ENCODE measurements at places on chromosomes 6 and 20.

GRCh38 chr6:41074692-41075436 lies 2.1 kb downstream of the NFYA start:
- DNase-seq: no peak

DNA sequence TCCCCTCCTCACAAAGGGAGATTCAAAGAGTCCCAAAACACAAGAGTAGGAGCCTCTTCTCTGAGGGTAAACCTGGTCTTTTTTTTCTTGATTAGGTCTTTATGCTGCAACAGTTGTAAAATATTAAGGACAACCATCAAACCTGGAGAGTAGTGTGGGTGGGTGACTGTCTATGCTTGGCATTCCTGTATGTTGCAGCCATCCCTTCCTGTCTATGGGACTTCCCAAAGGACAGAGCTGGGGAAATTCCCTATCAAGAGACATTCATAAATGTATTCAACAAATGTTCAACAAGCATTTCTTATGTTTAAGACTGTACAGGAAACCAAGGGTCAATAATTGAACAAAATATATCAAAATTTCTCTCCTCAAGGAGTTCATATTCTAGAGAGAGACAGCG lies 5.5 kb downstream of the BTN2A2 start:
- DNase-seq: no peak

GRCh38 chr6:111534231-111534751 lies 51.3 kb upstream of the REV3L start:
- DNase-seq: peak; percentile 30

GRCh38 chr6:131390322-131390721 lies 182.7 kb upstream of the ARG1 start:
- DNase-seq: no peak

Measured in NCI-H446 (cell line).